ENCODE measurements at places on chromosomes 1 and 21.

- DNase-seq: no peak
Observed at GRCh38 chr1:155645648-155646047, 35.6 kb downstream of the MSTO1 start.

- no peak for DNase-seq
Observed at GRCh38 chr1:92805216-92805615, 20.3 kb upstream of the EVI5 start.

GRCh38 chr21:45515241-45516061 lies 26.8 kb downstream of the SLC19A1 start:
- DNase-seq: no peak

- DNase-seq: no peak
Observed at GRCh38 chr1:211591980-211592493, 13.1 kb upstream of the SLC30A1 start.

DNA sequence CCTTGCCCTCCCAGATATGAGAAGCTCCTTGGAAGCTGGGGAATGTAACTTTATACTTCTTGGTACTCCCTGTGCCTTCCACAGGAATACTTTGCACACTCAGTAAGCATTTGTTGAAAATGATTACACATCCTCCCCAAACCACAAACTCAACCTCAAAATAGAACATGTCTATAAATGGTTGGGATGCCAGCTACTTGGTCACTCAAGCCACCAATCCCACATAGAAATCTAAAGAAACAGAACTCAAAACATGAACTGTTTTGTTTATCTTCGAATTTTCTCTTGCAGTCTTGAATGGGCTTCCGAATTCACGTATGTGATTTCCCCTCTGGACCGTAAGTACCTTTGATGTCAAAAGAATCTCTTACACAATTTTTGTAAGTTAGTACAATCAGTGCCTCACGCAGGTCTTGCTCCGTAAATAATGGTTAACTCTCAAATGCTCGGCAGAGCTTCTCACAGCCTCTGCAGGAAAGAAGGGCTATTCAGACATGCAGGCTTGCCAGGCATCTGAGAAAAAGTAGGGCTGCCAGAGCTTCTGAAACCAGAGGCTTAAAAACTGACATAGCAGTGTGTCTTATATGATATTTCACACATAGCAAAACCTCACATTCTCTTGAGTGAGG lies 26.9 kb downstream of the SORT1 start:
- DNase-seq: no peak

- no peak for DNase-seq
Observed at GRCh38 chr21:29568020-29568697, 269.4 kb downstream of the BACH1 start.

Data from T-helper 9 cell (primary cell).